Endodermal cell (in vitro differentiated cells): ENCODE measurements at places on chromosomes 2 and 18. TPM values are rescaled to one million over a fixed set of nuclear protein-coding genes. Genes with fewer than 3 reads are reported as not detected.
A peak's percentile ranks its signal among the peaks of the same experiment; 100 is the strongest.

- H3K27me3 ChIP-seq = no peaks in the 10 kb centered on the region
- H3K4me3 ChIP-seq = no peak overlapping the region
- DNase-seq = peak; percentile 42
- H3K27ac ChIP-seq = no peak overlapping the region
These were observed 55.2 kb downstream of the LDLRAD4 start for GRCh38 chr18:13273800-13274199.

- H3K27ac ChIP-seq = no peak overlapping the region
- H3K27me3 ChIP-seq = no peaks in the 10 kb centered on the region
- H3K4me3 ChIP-seq = no peak overlapping the region
- DNase-seq = no peak
- no peaks in the 10 kb centered on the region for H3K36me3 ChIP-seq
- no peaks in the 10 kb centered on the region for H3K4me1 ChIP-seq
These were observed 432.2 kb upstream of the HNRNPA3 start for GRCh38 chr2:176780348-176780747.

Gene CCDC74A
- 13.5 and 17.3 TPM in 2 replicates for total RNA-seq

Gene L3MBTL4
- total RNA-seq = 2.8 and 4.6 TPM in 2 replicates

- H3K27me3 ChIP-seq = no peaks in the 10 kb centered on the region
- H3K4me3 ChIP-seq = no peak overlapping the region
- DNase-seq = no peak
- H3K27ac ChIP-seq = no peak overlapping the region
- H3K36me3 ChIP-seq = no peaks in the 10 kb centered on the region
These were observed 103.6 kb downstream of the NXPH2 start for GRCh38 chr2:138676619-138677021.

Gene KIF5C
- total RNA-seq = 40.0 and 41.9 TPM in 2 replicates

DNA sequence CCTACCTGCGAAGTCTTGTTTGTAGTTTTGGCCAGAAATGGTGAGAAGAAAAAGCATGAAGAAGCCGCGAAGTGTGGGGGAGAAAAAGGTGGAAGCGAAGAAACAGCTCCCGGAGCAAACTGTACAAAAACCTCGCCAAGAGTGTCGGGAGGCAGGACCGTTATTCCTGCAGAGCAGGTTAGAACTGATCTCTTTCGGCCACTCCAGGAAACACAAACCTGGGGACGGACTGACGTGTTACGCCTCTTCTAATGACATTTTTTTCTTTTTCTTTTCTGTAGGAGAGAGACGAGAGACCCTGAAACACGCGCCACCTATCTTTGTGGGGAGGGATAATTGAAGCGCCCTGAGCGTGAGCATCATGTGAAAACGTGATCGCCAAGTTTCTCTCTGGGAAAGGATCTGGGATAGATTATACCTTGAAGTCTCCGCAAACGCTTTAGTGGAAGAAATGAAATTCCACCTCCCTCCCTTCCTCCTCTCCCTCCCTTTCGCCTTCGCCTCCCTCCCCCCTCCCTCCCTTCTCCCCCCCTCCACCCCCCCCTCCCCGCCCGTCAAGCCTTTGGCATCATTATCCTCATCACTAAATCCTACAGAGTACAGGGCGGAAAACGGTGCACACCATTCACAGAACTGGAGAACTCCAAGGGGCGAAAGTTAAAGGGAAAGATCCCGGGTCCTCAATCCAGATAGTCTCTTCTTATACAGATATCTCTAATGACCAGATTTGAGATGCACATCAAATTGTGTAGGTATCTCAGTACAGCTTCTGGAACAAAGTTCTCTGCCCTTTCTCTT, at the start of gene ZEB2:
Gene ZEB2 (minus strand): TSS at position 186 of the 798 bp plus-strand sequence. CDS start 2,769 bp downstream, outside the sequence.
- peak within 1 kb of the TSS; percentile 78 for H3K4me3 ChIP-seq
- peak; percentile 68 for DNase-seq
- H3K36me3 ChIP-seq = no peaks in the 10 kb centered on the region
- peaks cover 86% of the 10 kb centered on the region for H3K27me3 ChIP-seq
- H3K4me1 ChIP-seq = peaks cover 6% of the 10 kb centered on the region
- peak within 1 kb of the TSS; percentile 72 for H3K27ac ChIP-seq

Gene SH3RF3
- 0.99 to 1.5 TPM (median 1.4 TPM) in 3 replicates for total RNA-seq

GRCh38 chr2:229095472-229095871, 175.6 kb downstream of the PID1 start:
- H3K4me3 ChIP-seq = no peak overlapping the region
- DNase-seq = no peak
- H3K27ac ChIP-seq = no peak overlapping the region
- no peaks in the 10 kb centered on the region for H3K36me3 ChIP-seq
- peaks cover 2% of the 10 kb centered on the region for H3K4me1 ChIP-seq
- no peaks in the 10 kb centered on the region for H3K27me3 ChIP-seq

DNA sequence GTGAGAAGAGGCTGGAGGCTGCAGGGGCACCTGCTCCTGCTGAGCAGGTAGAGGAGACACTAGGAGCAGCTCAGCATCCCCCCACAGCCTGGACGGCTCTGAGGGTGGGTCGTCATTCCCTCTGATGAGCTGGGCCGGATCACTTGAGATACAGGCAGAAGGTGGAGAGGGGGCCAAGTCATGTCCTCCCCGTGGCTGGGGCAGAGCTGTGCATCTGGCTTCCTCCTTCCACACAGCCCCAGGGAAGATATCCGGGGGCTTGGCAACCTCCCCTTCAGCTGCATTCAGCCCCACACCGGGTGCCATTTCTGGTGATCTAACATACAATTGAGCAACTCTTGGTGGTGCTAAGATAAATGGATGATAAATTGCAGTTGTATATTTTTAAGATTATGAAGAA, 236.9 kb downstream of the LDLRAD4 start:
- H3K36me3 ChIP-seq = no peaks in the 10 kb centered on the region
- DNase-seq = no peak
- no peak overlapping the region for H3K4me3 ChIP-seq
- H3K4me1 ChIP-seq = peaks cover 10% of the 10 kb centered on the region

GRCh38 chr2:207244971-207245925, 79.5 kb upstream of the KLF7 start:
- H3K4me3 ChIP-seq = no peak overlapping the region
- no peaks in the 10 kb centered on the region for H3K27me3 ChIP-seq
- peaks cover 13% of the 10 kb centered on the region for H3K4me1 ChIP-seq
- DNase-seq = peak; percentile 82
- H3K36me3 ChIP-seq = no peaks in the 10 kb centered on the region
- H3K27ac ChIP-seq = no peak overlapping the region

- no peaks in the 10 kb centered on the region for H3K4me1 ChIP-seq
- H3K4me3 ChIP-seq = no peak overlapping the region
- H3K27ac ChIP-seq = no peak overlapping the region
- DNase-seq = no peak
- no peaks in the 10 kb centered on the region for H3K36me3 ChIP-seq
- H3K27me3 ChIP-seq = peaks cover 70% of the 10 kb centered on the region
These were observed 2.5 kb downstream of the DCC start for GRCh38 chr18:52342456-52342855.

Gene MOGAT1
- not detected in 2 replicates for total RNA-seq

- H3K27ac ChIP-seq = no peak overlapping the region
- peak overlapping the region; percentile 75 for H3K4me3 ChIP-seq
- H3K27me3 ChIP-seq = peaks cover 12% of the 10 kb centered on the region
These were observed 117.3 kb upstream of the MSTN start for GRCh38 chr2:190179754-190180312.

Gene CDH2
- total RNA-seq = 486 to 682 TPM (median 511 TPM) in 3 replicates

DNA sequence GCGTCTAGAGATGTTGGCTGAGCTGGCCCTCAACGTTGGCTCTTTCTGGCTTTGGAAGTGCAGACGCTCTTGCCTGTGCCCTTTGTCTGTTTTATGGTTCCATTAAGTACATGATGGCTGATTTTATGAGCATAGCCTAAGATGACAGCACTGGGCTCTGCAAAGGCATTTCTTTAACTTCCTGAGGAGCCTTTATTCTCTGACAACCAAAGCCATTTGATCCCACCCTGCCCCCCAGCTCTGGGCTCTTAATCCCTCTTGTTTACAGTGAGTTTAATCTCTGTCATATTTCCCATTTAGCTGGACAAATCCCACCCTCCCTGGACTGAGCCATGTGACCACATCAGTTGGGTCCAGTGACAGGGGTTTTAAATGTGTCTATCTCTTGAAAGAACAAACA, 195.9 kb downstream of the ACKR3 start:
- H3K4me3 ChIP-seq = no peak overlapping the region
- no peak for DNase-seq
- H3K4me1 ChIP-seq = peaks cover 3% of the 10 kb centered on the region
- H3K36me3 ChIP-seq = no peaks in the 10 kb centered on the region
- H3K27ac ChIP-seq = no peak overlapping the region

- H3K4me1 ChIP-seq = no peaks in the 10 kb centered on the region
- DNase-seq = no peak
- no peaks in the 10 kb centered on the region for H3K36me3 ChIP-seq
- no peak overlapping the region for H3K27ac ChIP-seq
- H3K4me3 ChIP-seq = no peak overlapping the region
- H3K27me3 ChIP-seq = no peaks in the 10 kb centered on the region
These were observed 112.7 kb upstream of the SPATS2L start for GRCh38 chr2:200193791-200194190.

- no peaks in the 10 kb centered on the region for H3K36me3 ChIP-seq
- H3K4me3 ChIP-seq = no peak overlapping the region
- no peaks in the 10 kb centered on the region for H3K4me1 ChIP-seq
- H3K27me3 ChIP-seq = no peaks in the 10 kb centered on the region
These were observed 124.8 kb downstream of the C1D start for GRCh38 chr2:67938053-67938452.

DNA sequence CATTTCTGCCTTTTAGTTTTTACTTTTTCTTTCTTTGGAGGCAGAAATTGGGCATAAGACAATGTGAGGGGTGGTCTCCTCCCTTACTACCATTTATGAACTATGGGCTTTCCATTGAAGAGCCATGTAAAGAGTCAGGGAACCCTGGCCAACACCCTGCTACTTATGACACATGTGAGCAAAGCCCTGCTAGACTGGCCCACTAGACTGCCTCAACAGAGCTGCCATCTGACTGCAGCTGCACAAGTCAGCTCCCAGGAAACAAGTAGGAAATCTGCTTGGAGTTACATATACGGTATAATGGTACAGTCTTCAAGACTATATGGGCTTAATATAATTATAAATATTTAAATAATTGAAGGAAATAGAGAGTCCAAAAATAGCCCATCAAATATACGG, 816.8 kb downstream of the TRIB2 start:
- H3K4me1 ChIP-seq = no peaks in the 10 kb centered on the region
- DNase-seq = no peak
- no peak overlapping the region for H3K4me3 ChIP-seq
- no peak overlapping the region for H3K27ac ChIP-seq
- H3K36me3 ChIP-seq = no peaks in the 10 kb centered on the region

Gene ERBB4
- total RNA-seq = 154 to 486 TPM (median 166 TPM) in 3 replicates

DNA sequence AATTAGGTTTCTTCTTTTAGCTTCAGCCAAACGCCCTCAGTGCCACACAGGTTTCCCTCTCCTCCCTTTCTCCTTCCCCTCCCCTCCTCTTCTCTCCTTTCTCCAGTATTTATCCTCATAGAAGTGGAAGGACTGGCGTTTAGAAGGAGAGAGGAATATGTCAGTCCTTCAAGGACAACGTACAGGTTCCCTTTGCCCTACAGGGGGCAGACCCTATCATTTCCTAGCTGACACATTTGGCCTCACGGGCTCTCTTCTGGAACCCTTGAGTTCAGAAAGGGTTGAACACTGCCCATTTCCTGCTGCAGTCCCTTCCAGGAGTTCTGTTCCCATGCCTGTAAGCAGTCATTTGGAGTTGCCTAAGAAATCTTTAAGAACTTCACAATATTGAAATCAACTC, 46.1 kb downstream of the CDCA7 start:
- peak; percentile 63 for DNase-seq
- no peaks in the 10 kb centered on the region for H3K36me3 ChIP-seq
- peaks cover 8% of the 10 kb centered on the region for H3K27me3 ChIP-seq
- H3K4me1 ChIP-seq = peaks cover 7% of the 10 kb centered on the region
- no peak overlapping the region for H3K27ac ChIP-seq

GRCh38 chr2:204024906-204025475, 88.4 kb downstream of the ICOS start:
- DNase-seq = no peak
- no peaks in the 10 kb centered on the region for H3K4me1 ChIP-seq
- no peak overlapping the region for H3K27ac ChIP-seq
- no peaks in the 10 kb centered on the region for H3K27me3 ChIP-seq

Gene ARHGEF4
- total RNA-seq = 50.3 to 80.1 TPM (median 55.1 TPM) in 3 replicates

DNA sequence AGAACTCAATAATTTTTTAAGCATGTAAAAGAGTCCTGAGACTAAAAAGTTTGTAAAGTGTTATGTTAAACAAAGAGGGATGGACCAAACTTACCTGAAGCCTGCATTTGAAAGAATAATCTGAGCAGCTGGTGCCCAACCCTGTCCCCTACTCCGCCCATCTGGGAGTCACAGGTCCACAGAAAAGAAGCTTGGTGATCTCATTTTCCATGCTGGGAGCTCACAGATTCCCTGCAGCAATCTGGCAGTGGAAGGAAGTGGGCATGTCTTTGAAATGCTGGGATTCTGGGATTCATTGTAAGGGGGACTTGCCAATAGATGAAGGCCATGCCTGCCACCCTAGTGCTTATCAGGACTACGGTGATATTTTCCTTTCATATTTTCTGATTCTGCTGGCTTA, 17.9 kb downstream of the CDH2 start:
- H3K4me1 ChIP-seq = peaks cover 50% of the 10 kb centered on the region
- no peak overlapping the region for H3K27ac ChIP-seq
- H3K27me3 ChIP-seq = no peaks in the 10 kb centered on the region
- no peak overlapping the region for H3K4me3 ChIP-seq
- DNase-seq = no peak
- peaks cover 68% of the 10 kb centered on the region for H3K36me3 ChIP-seq

GRCh38 chr2:222715742-222716141, 44.3 kb downstream of the MOGAT1 start:
- H3K4me1 ChIP-seq = no peaks in the 10 kb centered on the region
- H3K4me3 ChIP-seq = no peak overlapping the region
- no peak overlapping the region for H3K27ac ChIP-seq
- no peaks in the 10 kb centered on the region for H3K36me3 ChIP-seq
- peaks cover 13% of the 10 kb centered on the region for H3K27me3 ChIP-seq

DNA sequence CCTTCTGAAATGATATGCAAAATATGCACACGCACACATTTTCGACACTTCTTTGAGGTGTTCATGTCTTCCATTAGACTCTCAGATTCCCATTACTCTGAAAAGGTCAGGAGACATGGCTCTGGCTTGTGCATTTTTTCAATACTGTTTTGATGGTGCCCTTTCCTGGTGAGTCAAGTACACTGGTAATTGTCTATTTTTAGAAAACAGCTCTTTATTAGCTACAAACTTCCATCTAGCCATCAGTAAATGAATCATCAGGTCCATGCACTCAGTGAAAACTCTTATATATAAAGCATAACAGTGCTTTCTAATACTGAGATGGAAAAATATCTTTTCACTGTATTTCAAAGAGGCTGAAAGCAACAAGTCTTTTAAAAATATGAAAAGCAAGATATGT, 194.9 kb downstream of the GALNT1 start:
- no peaks in the 10 kb centered on the region for H3K36me3 ChIP-seq
- H3K4me3 ChIP-seq = no peak overlapping the region
- no peak for DNase-seq
- H3K4me1 ChIP-seq = no peaks in the 10 kb centered on the region
- H3K27me3 ChIP-seq = no peaks in the 10 kb centered on the region
- no peak overlapping the region for H3K27ac ChIP-seq

DNA sequence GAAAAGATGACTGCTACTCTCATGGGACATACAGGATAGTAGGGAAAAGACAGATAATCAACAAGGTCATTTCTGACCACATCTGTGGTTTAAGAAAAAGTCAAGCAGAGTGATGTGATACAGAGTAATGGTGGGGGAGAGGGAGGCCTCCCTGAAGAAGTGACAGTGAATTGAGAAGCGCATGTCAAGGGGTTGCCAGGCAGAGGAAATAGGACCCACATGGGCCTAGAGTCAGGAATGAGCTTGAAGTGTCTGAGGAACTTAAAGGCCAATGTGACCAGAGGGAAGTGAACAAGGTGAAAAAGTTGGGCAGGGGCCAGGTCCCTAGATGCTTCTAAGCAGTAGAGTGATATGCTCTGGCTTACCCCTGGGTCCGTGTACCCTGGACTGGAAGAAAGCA, 113.5 kb upstream of the PPP1CB start:
- no peak overlapping the region for H3K4me3 ChIP-seq
- H3K4me1 ChIP-seq = no peaks in the 10 kb centered on the region
- no peaks in the 10 kb centered on the region for H3K27me3 ChIP-seq
